ENCODE measurements at places on chromosomes 2 and 18.

- no peak for DNase-seq
Measured at GRCh38 chr2:151289972-151290866, 751 bp upstream of the NMI start.

DNA sequence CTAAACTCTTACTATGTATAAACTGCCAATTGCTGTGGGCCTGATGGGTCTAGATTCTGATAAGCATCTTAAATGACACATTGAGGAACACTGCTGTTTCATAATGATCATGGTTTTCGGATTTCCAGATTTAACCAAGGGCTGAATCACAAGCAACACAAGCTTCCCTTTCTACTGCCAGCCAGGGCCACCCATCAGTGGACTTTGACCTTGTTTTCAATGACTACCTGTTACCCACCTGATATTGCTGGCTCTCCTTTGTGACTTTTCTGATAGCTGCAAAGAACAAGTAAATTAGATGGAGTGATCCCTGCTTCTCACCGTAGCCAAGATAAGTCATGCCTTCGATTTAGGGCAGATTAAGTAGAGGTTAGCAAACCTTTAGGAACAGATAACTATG, 259.0 kb downstream of the PAX3 start:
- no peak for DNase-seq

DNA sequence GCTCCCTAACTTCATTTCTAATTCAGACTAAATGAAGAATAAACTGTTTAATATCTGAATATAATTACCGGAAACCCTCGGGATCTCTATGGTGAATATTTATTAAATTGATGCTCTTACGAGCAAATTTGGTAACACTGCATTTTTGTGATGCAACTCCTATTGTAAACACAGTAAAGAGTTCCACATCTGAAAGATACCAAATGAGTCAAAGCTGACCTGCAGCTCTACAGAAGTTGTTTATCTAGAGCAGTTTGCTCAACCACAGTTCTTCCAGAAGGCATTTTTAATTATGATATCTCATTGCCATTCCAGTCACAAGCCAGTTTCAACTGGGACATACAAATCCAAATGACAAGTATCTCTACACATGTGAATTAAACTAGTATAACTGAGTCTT, 129.7 kb downstream of the PKP4 start:
- no peak for DNase-seq

- DNase-seq = no peak
Measured at GRCh38 chr2:144370937-144371584, 148.9 kb downstream of the ZEB2 start.

DNA sequence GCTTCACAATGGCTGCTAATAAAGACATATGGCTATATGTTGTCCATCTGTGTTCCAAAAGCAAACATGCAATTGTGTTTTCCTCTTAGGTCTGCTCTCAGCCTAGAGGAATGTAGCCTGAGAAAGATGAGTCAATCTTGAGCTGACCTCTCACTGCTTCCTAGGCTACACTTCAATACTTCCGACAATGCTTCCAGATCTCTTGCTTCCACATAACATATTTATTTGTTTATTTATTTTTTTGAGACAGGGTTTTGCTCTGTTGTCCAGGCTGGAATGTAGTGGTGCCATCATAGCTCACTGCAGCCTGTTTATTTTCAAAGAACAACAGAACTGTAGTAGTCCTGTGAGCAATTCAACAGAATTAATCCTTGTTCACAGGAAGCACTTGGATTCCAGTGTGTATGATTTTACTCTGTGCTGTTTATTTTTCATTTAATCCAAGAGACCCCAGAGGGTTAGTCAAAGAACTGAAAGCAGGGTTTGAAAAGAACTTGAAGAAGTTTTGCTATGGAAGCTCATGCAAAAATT, 437.9 kb downstream of the TXNL1 start:
- no peak for DNase-seq

DNA sequence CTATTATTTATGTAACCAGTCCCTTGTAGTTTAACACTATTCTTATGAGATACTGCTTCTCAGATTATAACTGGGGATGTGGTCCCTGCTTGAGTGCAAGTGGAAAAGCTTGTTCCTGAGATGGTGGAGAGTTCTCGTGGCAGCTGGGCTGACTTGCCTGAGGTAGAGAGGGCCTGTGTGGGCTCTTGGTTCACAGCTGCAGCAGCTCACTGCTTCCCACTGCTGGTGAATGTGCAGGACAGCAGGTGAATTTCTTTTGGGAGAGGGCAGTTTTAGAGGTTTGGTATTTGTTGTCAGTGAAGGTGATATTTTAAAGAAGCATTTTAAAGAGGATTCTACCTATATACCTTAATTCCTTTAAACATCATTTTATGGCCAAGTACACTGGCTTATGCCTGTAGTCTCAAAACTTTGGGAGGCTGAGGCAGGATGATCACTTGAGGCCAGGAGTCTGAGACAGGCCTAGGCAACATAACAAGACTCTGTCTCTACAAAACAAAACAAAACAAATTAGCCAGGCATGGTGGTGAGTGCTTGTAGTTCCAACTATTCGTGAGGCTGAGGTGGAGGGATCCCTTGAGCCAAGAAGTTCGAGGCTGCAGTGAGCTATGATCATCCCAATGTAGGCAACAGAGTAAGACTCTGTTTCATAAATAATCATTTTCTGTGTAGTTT, 94.8 kb downstream of the MTA3 start:
- DNase-seq = peak; percentile 25

GRCh38 chr2:85713836-85714235, 19.7 kb downstream of the GNLY start:
- DNase-seq = no peak

- no peak for DNase-seq
Measured at GRCh38 chr2:207491956-207492355, 37.8 kb upstream of the CREB1 start.

DNA sequence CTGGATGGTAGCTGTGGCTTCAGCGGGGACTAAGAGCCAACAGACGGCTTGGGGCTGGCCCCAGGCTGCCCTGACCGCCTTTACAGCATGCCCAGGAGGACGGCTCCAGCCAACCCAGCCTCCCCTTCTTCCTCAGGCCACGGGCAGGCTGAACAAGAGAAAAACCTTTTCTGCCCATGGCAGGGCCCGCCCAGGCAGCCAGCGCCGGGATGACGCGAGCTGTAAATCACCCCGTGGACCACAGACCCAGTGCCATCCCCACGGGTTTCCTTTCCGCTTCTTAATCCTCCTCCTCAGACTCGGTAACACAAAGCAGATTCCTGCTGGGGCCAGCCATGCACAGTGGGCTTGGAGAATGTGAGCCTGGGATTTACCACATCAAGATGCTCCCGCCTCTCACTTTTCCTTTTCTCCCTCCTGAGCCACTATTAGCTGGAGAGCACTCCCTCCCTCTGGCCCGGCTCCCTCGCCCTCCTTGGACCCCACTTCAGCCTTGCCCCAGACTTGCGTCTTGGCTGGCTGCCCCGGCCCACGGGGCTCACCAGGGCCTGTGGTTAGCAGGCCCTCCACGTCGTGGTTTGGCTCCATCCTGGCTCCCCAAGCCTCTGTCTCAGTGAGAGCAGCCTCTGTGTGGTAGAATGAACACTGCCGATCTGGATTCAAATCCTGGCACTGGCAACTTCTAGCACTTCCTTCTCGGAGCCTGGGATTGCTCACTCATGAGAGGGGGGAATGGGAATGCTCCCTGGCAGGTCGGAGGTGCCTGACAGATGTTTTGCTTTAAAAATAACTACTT, 31.4 kb downstream of the ATOH8 start:
- DNase-seq = no peak

DNA sequence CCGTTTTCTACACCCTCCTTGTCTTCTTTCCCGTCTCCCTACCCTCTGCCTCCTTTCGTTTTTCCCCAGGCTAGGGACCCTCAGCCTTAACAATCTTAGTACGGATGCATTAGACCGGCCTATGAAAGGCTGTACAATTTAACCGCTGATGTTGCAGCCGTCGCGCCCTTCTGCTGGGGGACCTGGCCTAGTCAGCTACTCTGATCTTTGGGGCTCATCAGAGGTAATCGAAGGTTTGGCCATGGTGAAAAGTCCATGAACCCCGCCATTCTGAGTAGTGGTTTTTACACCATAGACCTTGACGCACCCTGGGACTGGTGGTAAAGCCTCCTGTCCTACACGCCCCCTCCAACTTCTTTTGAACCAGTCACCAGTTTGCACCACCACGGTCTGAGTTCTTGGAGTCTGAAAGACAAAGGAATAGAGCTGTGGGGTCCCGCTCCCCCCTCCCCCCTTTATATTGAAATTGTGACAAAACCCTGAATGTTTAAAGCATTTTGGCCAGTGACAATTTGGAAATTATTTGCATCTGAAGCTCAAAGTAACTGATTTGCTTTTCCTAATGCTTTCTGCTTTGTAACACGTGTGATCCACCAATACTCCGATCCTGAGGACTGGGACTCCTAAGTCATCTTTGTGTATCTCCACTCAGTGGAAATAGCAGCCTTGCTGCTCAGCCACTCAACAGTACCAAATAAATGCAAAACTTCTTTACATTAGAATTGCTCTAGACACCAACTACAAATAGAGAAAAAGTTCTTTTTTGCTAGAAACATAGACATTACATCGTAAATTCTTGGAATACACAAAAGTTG, 642 bp upstream of the SRSF7 start:
- no peak for DNase-seq

DNA sequence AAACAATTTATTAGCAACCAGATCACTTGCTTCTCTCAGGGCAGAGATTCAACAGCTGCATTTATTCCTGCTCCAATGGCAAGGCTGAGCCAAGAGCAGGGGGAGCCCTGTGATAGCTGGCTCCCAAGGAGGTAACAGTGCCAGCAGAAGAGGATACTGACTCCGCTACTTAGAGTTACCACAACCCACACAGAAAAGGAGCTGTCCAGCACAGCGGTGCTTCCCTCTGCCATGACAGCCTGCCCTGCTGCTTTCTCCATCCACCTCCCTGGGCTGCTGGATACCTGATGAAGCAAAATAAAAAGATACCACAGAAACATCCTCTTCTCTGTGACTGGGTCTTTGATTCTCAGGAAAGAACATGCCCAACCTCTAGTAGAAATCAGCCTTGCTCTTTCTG, 467.2 kb downstream of the LRRTM4 start:
- no peak for DNase-seq

DNA sequence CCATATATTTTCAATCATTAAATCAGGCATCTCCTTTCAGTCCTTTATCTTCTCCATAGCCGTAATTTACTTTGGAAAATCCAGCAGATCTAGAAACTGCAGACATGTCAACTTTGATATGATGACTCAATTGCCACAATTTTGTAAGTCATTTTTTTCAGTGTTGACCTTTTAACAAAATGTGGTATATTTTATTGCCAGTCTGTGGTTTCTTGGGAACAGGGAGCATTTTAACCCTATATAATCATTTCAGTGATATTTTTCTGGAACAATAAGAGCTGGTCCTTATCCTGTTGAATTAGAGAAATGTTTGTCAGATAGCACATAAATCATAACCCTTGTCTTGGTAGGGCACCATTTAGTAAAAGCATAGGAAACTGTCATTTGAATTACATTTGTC, 90.9 kb upstream of the UBXN4 start:
- no peak for DNase-seq

- DNase-seq = no peak
Measured at GRCh38 chr18:23903971-23904370, 110.6 kb upstream of the TTC39C start.

DNA sequence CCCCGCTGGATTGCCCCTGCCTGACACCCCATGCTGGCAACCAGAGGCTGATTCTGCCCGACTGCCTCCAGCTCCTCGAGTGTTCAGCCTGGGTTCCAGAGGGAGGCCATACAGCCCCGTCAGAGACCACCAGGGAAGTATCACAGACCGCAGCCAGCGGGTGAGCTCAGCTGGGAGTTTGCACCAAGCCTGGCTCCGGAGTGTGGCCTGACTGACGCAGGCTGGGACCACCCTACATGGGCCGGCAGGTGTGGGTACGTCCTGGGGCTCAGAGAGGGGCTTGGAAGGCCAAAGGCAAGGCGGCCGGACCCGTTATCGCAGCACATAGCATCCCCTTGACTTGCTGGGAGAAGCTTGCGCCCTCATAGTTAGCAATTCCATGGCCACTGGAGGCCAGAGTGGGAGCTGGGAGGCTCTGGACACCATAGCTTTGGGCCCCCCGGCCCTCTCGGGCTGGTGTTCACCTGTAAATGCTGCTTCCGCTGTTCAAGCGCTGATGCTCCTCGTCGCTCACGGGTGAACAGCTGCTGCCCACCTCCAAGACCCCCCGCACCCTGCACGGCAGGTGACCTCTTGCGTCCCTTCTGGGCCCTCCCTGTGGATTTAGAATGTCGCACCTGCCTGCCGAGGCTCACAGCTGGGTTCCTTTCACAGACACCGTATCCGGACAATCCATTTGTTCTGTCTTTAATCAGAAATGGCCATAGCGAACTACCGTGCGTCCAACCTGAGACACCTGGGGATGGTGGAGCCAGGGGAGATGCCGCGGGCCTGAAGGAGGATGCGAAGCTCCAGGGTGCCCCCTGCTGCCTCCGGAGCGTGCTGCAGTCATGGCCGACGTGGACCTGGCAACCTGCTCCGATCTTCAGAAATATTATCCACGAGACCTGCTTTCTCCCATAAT, 31.2 kb upstream of the SLC66A3 start:
- peak; percentile 62 for DNase-seq

DNA sequence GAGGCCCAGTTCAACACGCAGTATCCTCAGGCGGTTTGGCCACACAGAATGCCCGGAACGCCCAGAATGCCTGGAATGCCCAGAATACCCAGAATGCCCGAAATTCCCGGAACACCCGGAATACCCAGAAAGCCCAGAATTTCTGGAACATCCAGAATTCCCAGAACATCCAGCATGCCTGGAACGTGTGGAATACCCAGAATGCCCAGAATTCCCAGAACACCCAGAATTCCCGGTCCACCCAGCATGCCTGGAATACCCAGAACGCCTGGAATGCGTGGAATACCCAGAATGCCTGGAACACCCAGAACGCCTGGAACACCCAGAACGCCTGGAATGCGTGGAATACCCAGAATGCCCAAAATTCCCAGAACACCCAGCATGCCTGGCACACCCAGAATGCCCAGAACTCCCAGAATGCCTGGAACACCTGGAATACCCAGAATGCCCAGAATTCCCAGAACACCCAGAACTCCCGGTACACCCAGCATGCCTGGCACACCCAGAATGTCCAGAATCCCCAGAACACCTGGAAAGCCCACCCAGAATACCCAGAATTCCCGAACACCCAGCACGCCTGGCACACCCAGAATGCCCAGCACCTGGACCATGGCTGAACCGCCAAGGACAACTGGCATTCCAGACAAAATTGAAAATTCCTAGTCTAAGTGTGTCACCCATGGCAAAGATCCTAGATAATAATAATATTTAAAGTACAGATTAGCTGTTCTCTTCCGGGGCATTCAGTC, 487.4 kb upstream of the SALL3 start:
- DNase-seq = no peak

DNA sequence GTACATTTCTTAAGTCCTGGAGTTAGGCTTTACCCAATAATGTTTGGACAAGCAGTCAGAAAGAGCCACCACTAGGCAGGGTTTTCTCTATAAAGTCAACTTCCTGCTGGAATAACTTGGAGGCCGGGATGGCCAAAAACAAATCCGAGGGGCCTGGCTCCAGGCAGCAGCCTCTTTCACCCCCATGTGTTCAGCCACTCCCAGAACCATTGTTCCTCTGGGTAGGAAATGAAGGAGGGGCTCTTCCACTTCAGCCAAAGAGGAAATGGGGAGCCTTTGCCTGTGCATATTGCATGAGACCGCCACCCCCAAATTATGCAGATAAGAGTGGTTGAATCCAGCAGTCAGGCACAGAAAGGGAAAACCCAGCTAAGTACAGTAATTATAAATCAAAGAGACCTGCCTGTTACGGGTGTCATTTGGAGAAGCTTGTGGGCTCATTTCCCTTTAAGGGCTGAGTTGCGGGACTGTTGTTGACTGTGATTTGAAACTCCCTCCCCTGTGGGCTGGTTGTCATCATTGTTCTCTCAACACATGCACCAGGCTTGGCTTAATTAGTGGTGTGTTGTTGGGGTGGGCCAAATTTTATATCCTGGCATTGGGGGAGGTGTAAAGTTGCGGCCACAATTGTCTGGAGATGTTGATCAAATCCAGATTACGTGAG, 212.8 kb upstream of the SOX11 start:
- DNase-seq = no peak

All from dorsolateral prefrontal cortex (tissue), 122 donors.